Subcutaneous preadipocyte (primary cell): ENCODE measurements at places on chromosomes 4 and X. TPM values are rescaled to one million over a fixed set of nuclear protein-coding genes. Genes with fewer than 3 reads are reported as not detected.

SPACA5 gene
- total RNA-seq, result not detected in 2 replicates

ZDHHC15 gene
- total RNA-seq, result under 0.01 and 0.37 TPM in 2 replicates

SPON2 gene
- 267 and 392 TPM in 2 replicates for total RNA-seq

TRIM2 gene
- total RNA-seq, result 27.2 and 56.5 TPM in 2 replicates

GATA1 gene
- not detected in 2 replicates for total RNA-seq

GAGE1 gene
- not detected in 2 replicates for total RNA-seq

P2RY8 gene
- not detected in 2 replicates for total RNA-seq

TEX13C gene
- not detected in 2 replicates for total RNA-seq

SLC34A2 gene
- not detected in 2 replicates for total RNA-seq

MAOA gene
- 26.0 and 45.6 TPM in 2 replicates for total RNA-seq

CT45A10 gene
- not detected in 2 replicates for total RNA-seq

CT83 gene
- total RNA-seq, result not detected in 2 replicates

LUZP4 gene
- total RNA-seq, result not detected in 2 replicates

PLCXD1 gene
- 4.8 and 7.4 TPM in 2 replicates for total RNA-seq

CENPI gene
- total RNA-seq, result 18.7 and 30.7 TPM in 2 replicates

HTR2C gene
- not detected in 2 replicates for total RNA-seq

APBB2 gene
- 40.4 and 40.9 TPM in 2 replicates for total RNA-seq

RXFP1 gene
- 0.98 and 2.6 TPM in 2 replicates for total RNA-seq

BEX2 gene
- total RNA-seq, result 0.20 and 0.73 TPM in 2 replicates

SHROOM4 gene
- 0.37 and 0.39 TPM in 2 replicates for total RNA-seq

SLC10A7 gene
- 6.6 and 11.1 TPM in 2 replicates for total RNA-seq

F8A3 gene
- total RNA-seq, result 1.8 and 2.2 TPM in 2 replicates

MGARP gene
- total RNA-seq, result 1.8 TPM in 2 replicates

COX7B2 gene
- not detected in 2 replicates for total RNA-seq

IBSP gene
- total RNA-seq, result not detected in 2 replicates

CSN1S1 gene
- not detected in 2 replicates for total RNA-seq

GPC4 gene
- total RNA-seq, result 2.0 and 5.5 TPM in 2 replicates

CAPN6 gene
- under 0.01 TPM in 1 of 2 replicates, not detected in the other for total RNA-seq

MAP7D2 gene
- total RNA-seq, result 0.37 and 0.78 TPM in 2 replicates

HERC6 gene
- 2.9 and 4.3 TPM in 2 replicates for total RNA-seq

ARHGEF38 gene
- total RNA-seq, result not detected in 2 replicates

SATL1 gene
- not detected in 2 replicates for total RNA-seq

SULT1E1 gene
- 0.37 and 0.39 TPM in 2 replicates for total RNA-seq

EPGN gene
- 0.73 and 21.3 TPM in 2 replicates for total RNA-seq

RNF212 gene
- 0.73 and 1.6 TPM in 2 replicates for total RNA-seq

MSX1 gene
- total RNA-seq, result 10.4 and 17.6 TPM in 2 replicates

LRCH2 gene
- 4.3 and 4.8 TPM in 2 replicates for total RNA-seq

SASH3 gene
- not detected in 2 replicates for total RNA-seq

RAB40A gene
- 0.37 and 0.39 TPM in 2 replicates for total RNA-seq

FATE1 gene
- not detected in 2 replicates for total RNA-seq

BRS3 gene
- total RNA-seq, result not detected in 2 replicates

TMEM31 gene
- total RNA-seq, result 0.73 TPM in 1 of 2 replicates, not detected in the other

CRLF2 gene
- total RNA-seq, result not detected in 2 replicates

AMTN gene
- total RNA-seq, result not detected in 2 replicates

FMR1NB gene
- total RNA-seq, result not detected in 2 replicates

SPP1 gene
- total RNA-seq, result 0.37 and 0.39 TPM in 2 replicates

ZBTB33 gene
- 15.4 and 17.8 TPM in 2 replicates for total RNA-seq

ASMT gene
- total RNA-seq, result not detected in 2 replicates

ARMCX4 gene
- total RNA-seq, result 3.1 and 3.3 TPM in 2 replicates

ANXA10 gene
- 0.20 TPM in 1 of 2 replicates, not detected in the other for total RNA-seq

CTAG1B gene
- not detected in 2 replicates for total RNA-seq

EFHC2 gene
- total RNA-seq, result 0.20 and 0.37 TPM in 2 replicates

TFE3 gene
- total RNA-seq, result 50.0 and 52.0 TPM in 2 replicates

ADH1A gene
- total RNA-seq, result not detected in 2 replicates

DRD5 gene
- total RNA-seq, result not detected in 2 replicates
